ENCODE measurements at places on chromosomes 6 and 20. TPM values are rescaled to one million over a fixed set of nuclear protein-coding genes. Genes with fewer than 3 reads are reported as not detected.
A peak's percentile ranks its signal among the peaks of the same experiment; 100 is the strongest.

The BPIFA1 gene
- total RNA-seq = not detected

The UBR2 gene
- total RNA-seq = 29.0 TPM

- DNase-seq = peak; percentile 24
Measured at GRCh38 chr6:6005051-6006005, 1.4 kb downstream of the NRN1 start.

DNA sequence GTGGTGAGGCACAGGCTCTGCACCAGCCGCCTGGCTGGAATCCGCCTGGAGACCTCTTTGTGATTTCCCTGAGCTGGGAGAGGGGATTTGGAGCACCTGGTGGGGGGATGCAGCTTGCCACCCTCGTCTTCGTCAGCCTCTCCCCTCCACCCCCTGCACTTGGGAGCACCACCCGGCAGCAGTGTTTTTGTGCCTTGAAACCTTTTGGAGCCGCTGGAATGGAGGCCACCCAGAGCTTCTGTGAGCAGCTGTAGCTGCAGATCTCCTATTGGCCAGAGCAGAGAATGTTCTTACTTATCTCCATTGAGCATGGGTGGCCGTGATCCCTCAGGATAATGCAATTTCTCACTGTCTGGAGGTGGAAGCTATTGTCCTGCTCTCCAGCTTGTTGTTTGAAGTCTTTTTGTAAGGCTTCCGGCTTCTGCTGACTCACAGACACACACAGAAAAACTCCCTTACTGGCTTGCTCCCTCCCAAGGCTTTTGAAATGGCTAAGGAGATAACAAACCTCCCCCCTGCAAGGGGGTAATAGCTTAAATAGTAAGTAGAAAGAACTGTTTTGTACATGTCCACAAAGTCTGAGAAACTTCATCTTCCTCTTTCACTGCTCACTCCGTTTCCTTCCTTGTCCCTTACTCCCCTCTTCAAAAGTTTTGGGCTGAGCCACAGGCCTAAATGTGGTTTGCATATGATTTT, 271.2 kb downstream of the PRL start:
- no peak for DNase-seq

- DNase-seq = no peak
Measured at GRCh38 chr6:53770780-53771249, 24.0 kb upstream of the LRRC1 start.

- DNase-seq = no peak
Measured at GRCh38 chr6:158417760-158418098, 105.5 kb downstream of the TULP4 start.

DNA sequence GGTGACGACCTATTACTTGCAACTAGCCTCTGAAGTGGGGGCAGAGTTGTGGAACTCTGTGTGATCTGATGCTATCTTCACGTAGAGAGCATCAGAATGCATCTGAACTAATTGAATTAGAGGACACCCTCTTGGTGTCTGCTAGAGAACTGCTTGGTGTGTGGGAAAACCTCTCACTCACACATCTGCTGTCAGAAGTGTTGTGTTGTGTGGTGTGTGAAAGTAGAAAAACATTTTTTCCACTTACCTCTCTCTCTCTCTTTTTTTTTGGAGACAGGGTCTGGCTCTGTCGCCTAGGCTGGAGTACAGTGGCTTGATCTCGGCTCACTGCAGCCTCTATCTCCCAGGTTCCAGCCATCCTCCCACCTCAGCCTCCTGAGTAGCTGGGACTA, 90.0 kb downstream of the CHMP4B start:
- DNase-seq = no peak

GRCh38 chr6:43257367-43258145, 14.3 kb downstream of the TTBK1 start:
- no peak for DNase-seq
